ENCODE measurements at places on chromosomes 7 and 10.
A peak's percentile ranks its signal among the peaks of the same experiment; 100 is the strongest.

DNA sequence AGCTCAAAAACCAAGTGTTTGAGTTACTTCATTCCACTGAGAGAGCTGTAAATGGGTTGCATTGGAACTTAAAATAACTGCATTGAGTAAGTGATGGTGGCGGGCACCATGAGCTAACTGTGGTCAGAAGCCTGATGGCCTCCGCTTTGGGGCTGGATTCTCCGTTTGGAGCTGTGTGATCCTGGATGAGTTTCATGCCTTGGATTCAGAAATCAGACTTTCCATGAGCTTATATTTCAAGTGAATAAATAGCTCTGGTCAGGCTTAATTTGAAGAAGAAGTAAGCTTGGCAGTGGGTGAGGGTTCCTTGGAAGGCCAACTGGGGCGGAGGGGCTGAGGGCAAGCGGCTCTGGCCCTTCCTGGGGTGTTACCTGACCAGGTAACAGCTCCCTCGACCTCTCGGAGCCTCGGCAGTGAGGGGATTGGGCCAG lies 5.6 kb downstream of the HTRA1 start:
- no peak for DNase-seq

DNA sequence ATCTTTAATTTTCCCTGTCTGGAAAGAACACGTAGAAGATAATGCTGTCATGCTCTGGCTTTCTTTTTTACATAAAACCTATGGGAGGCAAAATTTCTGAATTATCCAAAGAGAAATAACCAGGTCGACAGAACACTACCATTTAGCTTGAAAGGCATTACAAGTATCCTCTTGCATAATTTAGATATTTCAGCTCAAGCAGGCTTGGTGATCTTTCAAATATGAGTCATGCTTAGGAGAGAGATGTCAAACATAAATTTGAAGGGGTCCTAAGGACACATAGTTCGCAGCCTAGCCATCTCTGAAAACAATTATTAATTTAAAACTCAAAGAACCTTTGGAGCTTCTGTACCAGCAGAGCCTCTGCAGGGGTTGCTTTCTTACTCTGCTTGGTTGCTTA lies 100.9 kb downstream of the FAS start:
- no peak for DNase-seq

GRCh38 chr7:36736899-36737211 lies 12.6 kb upstream of the AOAH start:
- DNase-seq = peak; percentile 4

- peak; percentile 74 for DNase-seq
Observed at GRCh38 chr7:82572195-82572880, 128.8 kb upstream of the CACNA2D1 start.

GRCh38 chr7:11830582-11831155 lies 1.3 kb downstream of the THSD7A start:
- peak; percentile 26 for DNase-seq

GRCh38 chr7:90244909-90245851 lies at the start of gene CFAP69:
TSS of gene CFAP69 (plus strand) at chr7:90245174. CDS start at chr7:90245425, 251 bp downstream.
- DNase-seq = peak; percentile 60

DNA sequence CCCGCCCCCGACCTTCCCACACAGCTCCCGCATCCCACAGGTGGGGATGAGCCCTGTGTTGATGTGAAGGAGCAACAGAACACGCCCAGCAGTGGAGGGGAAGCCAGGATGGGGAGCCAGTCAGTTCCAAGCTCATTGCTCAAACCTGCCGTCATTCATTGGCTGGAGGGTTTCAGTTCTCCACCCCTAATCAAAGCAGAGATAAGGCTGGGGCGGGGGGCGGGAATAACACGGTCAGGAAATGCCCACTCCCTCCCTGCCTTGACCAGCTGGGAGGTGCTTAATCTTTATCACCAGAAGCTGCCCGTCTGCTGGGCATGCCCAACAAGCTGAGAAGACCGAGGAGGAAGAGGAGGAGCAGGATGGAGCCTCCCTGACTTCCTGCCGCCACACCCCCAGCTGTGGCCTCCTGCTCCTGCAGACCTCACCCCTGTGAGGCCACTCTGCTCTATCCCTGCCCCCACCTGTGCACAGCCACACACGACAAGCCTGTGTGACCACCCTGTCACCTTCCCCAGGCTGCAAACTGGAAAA lies 265.1 kb downstream of the ZEB1 start:
- no peak for DNase-seq

DNA sequence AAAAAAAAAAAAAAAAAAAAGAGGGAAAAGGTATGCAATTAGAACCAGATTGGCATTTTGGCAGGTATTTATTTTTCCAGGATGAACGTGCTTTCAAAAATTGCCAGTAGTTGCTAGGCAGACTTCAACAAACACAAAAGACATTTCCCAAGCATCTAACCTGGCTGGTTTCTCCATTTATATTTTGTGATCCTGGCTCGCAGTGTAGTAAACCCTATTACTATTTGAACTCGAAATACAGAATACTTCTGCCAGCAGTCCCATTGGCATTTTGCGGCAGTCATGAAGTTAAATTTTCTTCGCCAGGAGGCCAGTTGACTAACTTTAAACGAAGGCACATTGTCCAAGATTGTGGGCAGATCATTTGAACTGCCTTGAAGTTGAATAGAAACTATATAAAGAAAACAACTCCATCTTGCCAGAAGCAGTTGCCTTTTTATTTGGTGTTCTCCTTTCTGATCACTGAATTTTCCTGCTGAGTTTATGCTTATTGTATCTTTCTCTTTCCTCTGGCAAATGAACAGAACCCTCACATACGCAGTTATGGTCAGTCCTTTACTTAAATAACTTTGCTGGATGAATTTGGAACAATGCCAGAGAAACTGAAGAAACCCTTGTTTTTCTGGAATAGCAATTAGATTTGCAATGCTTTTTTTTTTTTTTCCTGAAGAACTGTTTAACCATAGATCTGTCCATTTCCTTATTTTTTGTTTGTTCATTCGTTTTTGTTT lies 132.9 kb downstream of the BICC1 start:
- no peak for DNase-seq

DNA sequence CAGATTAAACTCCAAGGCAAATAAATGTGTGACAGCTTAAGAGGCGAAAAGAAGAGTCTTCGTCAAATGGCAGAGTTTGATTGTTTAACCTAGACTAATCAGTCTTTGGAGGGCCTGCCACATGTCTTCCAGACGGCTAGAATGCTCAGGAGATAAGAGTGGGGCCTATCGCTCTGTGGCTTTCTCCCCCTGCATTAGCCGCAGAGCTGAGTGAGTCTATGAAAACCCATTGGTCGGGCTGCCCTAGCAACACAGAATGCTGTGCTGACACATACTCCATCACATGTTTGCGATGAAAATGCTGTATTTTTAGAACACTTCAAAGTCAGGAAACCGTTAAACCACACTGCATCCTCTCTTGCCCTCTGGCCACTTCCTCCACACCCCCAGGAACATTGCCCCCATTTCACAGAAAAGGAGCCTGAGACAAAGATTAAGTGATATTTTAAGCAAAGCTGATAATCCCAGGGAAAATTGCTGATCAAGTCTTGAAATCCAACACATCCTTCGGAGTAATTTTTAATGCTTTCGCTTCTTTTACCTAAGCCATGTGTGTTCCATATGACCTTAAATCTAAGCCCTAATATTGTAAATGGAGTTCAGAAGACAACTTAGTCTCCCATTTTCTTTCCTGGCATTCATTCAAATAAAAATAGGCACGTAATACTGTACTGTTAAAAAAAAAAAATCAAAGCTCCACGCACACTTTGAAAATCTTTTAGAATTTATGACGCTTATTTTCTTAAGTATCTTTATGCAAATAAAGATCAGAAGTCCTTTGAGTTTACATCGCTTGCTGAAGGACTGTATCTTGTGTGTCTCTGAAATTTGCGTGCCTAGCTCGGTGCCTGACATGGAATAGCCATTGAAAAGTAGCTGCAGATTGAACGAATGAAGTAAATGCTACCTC lies 161.2 kb downstream of the CELF2 start:
- DNase-seq = peak; percentile 57

DNA sequence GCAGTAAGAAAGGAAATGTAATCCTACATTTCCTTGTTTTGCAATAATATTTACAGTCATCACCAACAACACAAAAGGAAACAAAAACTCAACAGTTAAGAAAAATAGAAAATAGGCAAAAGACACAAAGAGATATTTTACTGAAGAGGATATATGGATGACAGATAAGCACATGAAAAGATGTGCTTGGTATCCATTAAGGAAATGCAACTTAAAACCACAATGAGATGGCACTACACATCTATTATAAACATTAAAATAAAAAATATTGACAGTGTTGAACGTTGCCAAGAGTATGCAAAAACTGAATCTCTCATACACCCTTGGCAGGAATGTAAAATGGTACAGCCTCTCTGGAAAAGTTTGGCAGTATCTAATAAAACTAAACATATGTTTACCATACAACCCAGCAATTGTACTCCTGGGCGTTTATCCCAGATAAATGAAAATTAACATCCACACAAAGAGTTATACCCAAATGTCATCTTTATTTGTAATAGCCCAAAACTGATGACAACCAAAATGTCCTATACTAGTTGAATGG lies 5.4 kb downstream of the CEP41 start:
- DNase-seq = no peak
